Placental epithelial cell (primary cell): ENCODE measurements at places on chromosomes 11 and 22. TPM values are rescaled to one million over a fixed set of nuclear protein-coding genes. Genes with fewer than 3 reads are reported as not detected.

The GRM5 gene
- total RNA-seq, result not detected in 2 replicates

The PAK1 gene
- 23.5 and 49.1 TPM in 2 replicates for total RNA-seq

The TMPRSS6 gene
- total RNA-seq, result under 0.01 and 0.11 TPM in 2 replicates

The SYT13 gene
- under 0.01 TPM in 1 of 2 replicates, not detected in the other for total RNA-seq

The TNKS1BP1 gene
- 138 and 190 TPM in 2 replicates for total RNA-seq

The GGTLC2 gene
- 1.5 and 2.0 TPM in 2 replicates for total RNA-seq

The GPR83 gene
- total RNA-seq, result under 0.01 TPM in 1 of 2 replicates, not detected in the other

The PARVG gene
- under 0.01 TPM in 1 of 2 replicates, not detected in the other for total RNA-seq

The EFEMP2 gene
- total RNA-seq, result 39.4 and 68.7 TPM in 2 replicates

The OR6A2 gene
- total RNA-seq, result 0.11 and 0.39 TPM in 2 replicates

The APOL5 gene
- not detected in 2 replicates for total RNA-seq

The A4GALT gene
- total RNA-seq, result 7.9 and 15.1 TPM in 2 replicates

The MGAT3 gene
- total RNA-seq, result 0.54 and 2.4 TPM in 2 replicates

The PRR33 gene
- total RNA-seq, result not detected in 2 replicates

The L3MBTL2 gene
- 19.6 and 24.6 TPM in 2 replicates for total RNA-seq

The CBLIF gene
- not detected in 2 replicates for total RNA-seq

The TEX54 gene
- not detected in 2 replicates for total RNA-seq

The C22orf42 gene
- total RNA-seq, result not detected in 2 replicates

The MFRP gene
- not detected in 2 replicates for total RNA-seq

The FGF19 gene
- not detected in 2 replicates for total RNA-seq
